ENCODE measurements at places on chromosomes 1 and 21.
A peak's percentile ranks its signal among the peaks of the same experiment; 100 is the strongest.

DNA sequence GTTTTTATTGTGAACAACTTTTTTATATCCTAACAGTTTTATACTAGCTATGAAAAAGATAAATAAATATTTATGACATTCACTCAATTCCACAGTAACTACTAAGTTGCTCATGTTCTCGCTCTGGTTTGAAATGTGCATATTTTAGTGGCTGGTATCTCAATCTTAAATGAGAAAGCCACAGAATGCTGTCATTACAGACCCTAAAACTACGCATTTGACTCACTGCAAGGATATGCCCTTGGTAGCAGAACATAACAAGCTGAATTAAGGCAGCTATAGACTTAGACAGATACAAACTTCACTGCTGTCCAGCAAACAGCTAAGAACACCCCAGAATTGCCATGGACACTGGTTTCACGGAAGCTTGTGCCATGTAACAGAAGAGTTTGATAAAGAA, 19.0 kb downstream of the DAB1 start:
- DNase-seq = no peak

GRCh38 chr21:15967661-15968060, 237.9 kb downstream of the USP25 start:
- no peak for DNase-seq

- no peak for DNase-seq
Measured at GRCh38 chr21:38042246-38042645, 126.0 kb upstream of the KCNJ6 start.

DNA sequence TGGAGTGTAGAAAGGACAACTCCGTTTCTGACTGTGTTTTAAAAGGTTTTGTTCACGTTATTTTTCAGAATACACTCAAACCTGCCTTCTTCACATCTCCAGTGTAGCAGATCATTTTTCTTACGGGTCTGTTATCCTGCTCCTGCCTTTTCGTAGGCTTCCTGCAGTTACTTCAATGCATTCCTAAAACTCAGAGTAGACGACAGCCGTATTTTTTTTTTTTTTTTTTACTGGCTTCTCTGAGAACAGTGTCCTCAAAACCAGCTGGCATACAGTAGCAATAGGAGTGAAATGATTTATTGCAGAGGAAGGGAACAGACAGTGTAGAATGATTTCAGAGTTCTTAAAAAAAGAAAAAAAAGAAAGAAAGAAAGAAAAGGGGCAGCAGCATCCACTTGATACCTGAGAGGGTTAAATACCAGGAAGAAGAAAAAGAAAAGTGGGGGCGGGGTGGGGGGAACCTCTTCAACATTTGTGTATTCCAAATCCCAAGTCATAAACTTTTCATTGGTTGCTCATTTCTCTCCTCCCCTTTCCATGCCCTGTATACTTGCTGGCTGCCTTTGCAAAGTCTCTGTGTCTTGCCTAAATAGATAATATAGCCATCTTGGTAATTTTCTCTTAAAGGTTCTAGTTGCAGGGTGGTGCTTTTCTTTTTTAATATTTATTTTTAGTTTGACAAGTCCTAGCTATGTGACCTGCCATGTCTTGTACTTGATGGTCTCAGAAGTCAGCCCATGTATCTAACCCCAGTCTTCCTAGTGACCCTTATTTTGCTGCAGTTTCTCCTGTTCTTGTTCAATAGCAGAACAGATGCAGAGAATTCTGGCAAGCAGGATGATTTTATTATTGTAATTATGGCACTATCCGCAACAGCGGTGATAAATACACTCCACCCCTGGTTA, 2.8 kb downstream of the TGFB2 start:
- no peak for DNase-seq

- DNase-seq = no peak
Measured at GRCh38 chr1:154777154-154777553, 92.9 kb downstream of the KCNN3 start.

DNA sequence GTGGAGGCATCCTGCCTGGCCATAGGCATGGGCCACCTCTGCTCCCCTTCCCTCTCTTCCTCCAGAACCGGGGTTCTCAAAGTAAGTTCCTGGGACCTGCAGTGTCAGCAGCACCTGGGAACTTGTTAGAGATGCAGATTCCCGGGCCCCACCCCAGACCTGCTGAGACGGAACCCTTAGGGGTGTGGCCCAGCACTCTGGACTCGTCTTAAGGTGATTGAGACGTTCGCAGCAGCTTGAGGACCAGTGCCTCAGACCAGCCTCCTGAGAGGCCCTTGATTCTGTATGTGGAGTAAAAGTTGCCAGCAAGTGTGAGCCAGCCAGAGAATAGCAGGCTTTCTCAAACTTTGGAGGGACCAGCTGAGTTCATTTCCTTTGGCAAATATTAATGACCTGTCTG, 14.2 kb downstream of the COQ8A start:
- DNase-seq = no peak

GRCh38 chr1:97647776-97648175, 273.1 kb downstream of the DPYD start:
- no peak for DNase-seq

- no peak for DNase-seq
Measured at GRCh38 chr1:46461017-46461808, 28.4 kb upstream of the DMBX1 start.

DNA sequence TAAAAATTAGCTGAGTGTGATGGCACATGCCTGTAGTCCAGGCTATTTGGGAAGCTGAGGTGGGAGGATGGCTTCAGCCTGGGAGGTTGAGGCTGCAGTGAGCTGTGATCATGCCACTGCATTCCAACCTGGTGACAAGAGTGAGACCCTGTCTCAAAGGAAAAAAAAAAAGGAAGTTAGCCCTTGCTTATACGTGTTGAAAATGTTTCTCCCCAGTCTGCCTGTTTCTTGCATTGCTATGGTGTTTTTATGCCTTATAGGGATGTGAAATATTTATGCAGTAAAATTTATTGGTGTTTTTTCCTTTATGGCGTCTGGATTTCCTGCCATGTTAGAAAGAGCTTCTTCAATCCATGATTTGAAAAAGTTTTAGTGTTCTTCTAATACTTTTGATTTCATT, 3.6 kb upstream of the RERE start:
- DNase-seq = no peak

DNA sequence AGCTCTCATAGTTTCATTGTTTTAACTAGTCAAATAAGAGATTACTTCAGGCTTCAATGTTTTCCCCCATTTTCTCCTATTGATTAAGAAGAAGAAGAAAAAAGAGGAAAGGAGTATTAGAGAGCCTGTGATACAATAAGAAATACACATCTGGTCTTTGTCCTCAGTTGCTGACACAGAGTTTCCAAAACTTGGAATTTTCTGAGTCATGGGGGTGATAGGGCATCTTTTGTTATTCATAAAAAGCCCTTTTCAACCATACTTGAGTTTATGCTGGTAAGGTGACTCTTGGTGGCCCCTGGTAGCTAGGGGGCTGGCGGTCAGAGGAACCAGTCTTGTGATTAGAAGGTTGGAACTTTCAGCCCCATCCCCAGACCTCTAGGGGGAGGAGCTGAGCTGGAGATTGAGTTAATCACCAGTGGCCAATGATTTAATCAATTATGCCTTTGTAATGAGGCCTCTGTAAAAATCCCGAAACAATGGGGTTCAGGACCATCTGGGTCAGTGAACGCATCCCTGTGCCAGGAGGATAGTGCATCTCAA, 28.9 kb upstream of the KLF18 start:
- no peak for DNase-seq

DNA sequence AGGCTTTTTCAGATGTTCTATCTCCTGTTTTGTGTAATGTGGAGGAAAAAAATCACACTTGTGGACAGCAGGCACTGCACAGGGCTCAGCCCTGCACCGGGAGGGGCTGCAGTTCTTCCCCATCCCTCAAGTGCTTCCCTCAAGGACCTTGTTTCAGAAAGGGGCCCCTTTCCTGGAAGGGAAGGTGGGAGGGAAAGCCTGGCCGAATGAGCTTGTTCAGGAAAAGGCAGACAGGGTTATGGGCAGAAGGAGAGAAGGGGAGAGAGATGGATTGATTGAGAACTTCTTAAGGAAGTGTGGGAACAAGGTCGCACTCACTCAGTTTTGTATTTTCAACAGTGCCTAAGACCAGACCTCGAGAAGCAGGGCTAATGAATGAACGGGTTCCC, 41.2 kb downstream of the OLFML2B start:
- DNase-seq = no peak

DNA sequence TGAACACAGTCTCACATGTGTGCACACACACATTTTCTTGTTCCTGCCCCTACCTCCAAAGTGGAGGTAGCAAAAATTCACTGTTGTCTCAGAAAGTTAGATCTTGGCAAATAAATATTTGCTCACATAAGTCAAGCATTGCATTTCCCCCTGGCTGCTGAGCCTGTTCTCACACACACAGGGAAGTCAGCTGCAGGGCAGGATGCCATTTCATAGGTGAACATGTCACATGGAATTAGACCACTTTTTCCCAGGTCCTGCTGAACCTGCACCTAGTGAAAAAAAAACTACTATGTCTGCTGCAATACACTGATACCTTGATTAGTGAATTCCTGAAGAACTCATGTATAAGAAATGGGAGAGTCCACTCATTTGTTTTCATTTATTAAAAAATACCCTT, 5.3 kb upstream of the CD55 start:
- no peak for DNase-seq

- DNase-seq = no peak
Measured at GRCh38 chr1:2961661-2962060, 59.6 kb upstream of the ACTRT2 start.

DNA sequence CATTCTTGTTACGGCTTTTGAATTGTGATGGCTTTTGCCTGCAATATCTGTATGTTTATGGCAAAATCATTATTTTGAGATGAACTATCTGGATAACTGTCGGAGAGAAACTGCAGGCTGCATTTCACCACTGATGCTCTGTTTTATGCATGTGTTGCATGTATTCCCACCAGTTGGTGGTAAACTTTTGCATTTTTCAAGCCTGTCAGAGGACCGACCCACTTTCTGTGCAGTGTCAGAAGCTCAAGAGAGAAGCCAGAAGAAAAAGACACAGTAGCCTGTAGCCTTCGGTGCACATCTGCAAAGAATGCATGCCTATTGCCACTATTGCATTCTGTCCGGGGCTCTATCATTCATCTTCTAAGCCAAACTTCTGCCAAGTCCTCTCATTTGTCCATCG, 41.6 kb downstream of the OLIG1 start:
- no peak for DNase-seq

DNA sequence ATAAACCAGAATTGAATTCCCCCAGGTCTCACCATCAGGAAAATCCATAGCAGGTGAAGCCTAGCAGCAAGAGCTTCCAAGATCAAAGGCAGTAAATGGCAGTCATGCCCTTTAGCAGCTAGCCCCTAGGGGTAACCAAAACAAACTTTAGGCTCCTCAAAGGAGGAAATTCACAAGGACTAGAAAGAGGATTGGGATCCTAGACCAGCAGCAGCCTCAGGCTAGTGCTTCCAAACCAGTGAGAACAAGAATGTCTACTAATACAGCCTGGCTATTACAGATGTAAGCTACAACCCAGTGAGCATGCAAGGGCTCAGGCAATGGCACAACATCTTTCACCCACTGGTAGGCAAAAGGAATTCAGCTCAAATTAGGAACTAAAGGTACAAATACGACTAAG, 11.1 kb upstream of the RIMKLA start:
- DNase-seq = no peak

DNA sequence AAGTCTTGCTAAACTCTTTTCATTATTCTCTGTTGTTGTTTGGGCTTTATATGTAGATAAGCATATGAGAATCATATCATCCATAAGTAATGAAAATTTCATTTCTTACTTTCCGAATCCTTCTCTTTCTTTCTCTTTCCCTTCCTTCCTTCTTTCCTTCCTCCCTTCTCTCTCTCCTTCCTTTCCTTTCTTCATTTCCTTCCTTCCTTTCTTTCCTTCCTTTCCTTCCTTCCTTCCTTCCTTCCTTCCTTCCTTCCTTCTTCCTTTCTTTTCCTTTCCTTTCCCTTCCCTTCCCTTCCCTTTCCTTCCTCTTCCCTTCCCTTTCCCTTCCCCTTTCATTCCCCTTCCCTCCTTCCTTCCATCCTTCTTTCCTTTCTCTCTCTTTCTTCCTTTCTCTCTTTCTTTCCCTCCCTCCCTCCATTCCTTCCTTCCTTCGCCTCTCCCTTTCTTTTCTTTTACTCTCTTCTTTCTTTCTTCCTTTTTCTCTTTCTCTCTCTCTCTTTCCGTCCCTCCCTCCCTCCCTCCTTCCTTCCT, 147.3 kb downstream of the UCK2 start:
- DNase-seq = no peak

DNA sequence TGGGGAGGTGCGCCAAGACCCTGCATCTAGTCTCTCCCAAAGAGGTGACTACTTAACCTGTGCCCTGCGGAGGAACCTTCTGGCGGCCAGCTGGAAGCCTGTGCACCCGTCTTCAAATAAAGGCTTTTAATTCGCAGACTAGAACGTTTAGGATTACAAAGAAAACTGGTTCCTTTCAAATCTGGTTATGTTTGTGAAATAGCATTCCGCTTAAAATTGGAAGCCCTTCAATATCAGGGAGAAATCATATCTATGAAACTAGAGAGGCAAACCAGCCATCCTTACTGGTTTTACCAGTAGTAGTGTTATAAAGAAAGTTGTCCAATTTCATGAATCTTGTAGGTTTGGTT, 250.8 kb downstream of the FAM72C start:
- no peak for DNase-seq

DNA sequence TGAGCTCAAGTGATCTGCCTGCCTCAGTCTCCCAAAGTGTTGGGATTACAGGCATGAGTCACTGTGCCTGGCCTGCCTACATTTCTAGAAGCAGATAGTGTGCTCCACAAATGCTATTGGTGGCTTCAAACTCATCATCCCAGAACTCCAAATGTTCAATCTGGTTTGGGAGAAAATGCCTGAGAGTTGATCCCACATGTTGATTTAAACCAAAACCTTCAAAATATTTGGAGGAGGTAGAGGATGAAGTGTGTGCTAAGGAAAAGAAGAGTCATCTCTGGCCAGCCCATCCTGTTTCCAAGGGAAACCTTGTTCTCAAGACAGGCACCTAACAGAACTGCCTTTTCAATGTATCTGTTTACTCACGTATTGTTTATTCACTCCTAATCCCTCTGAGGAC, 55.4 kb upstream of the GRHL3 start:
- DNase-seq = no peak

GRCh38 chr1:107514841-107515240, 374.0 kb downstream of the NTNG1 start:
- DNase-seq = no peak

- no peak for DNase-seq
Measured at GRCh38 chr1:167077128-167077867, 12.9 kb downstream of the GPA33 start.

DNA sequence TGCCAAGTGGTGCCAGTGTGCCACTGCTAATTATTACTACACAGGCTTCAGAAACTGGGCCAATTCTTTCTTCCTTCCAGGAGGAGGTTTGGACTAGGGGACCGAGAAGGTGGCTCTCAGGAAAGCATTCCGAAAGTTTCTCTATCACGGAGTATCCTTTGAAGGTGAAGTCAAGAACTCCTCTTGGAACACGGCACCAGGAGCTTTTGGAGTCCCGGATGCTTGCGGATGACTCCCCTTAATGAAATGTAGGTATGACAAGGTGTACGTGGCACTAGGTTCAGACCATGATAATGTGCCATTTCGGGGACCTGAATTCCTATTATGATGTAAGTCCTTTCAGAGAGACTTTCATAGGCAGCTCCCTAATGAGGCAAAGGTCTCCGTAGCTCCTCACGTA, 634.1 kb downstream of the KIF26B start:
- no peak for DNase-seq

GRCh38 chr1:89608319-89608983, 24.5 kb upstream of the LRRC8C start:
- peak; percentile 89 for DNase-seq

Data from natural killer cell (primary cell).